Stimulated activated CD8-positive, alpha-beta memory T cell treated with anti-CD3 and anti-CD28 coated beads, Interleukin-7, amount 100 ng/mL, for 24 hours (primary cell): ENCODE measurements at places on chromosomes 4 and X.

GRCh38 chr4:137125011-137125410, 407.3 kb downstream of the PCDH18 start:
- DNase-seq: no peak

DNA sequence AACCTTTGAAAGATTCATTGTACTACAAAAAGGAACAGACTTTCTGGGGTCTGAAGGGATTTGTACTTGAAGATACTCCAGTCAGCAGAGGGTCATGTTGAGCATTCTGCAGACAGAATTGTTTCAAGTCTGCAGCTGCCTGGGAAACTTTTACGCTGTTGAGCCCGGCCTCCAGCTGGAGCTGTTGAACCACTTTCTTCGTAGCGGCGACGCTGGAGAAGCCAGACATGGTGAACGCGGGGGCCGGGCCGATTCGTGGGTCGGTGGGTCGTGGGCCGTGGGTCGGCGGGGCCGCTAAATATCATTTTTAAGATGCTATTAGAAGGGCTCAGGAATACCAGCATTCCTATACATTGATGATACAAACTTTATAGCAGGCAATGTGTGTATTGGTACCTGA, 12.0 kb upstream of the RTL9 start:
- DNase-seq: no peak

- DNase-seq: no peak
These were observed 106.9 kb upstream of the NDP start for GRCh38 chrX:44080083-44080482.

DNA sequence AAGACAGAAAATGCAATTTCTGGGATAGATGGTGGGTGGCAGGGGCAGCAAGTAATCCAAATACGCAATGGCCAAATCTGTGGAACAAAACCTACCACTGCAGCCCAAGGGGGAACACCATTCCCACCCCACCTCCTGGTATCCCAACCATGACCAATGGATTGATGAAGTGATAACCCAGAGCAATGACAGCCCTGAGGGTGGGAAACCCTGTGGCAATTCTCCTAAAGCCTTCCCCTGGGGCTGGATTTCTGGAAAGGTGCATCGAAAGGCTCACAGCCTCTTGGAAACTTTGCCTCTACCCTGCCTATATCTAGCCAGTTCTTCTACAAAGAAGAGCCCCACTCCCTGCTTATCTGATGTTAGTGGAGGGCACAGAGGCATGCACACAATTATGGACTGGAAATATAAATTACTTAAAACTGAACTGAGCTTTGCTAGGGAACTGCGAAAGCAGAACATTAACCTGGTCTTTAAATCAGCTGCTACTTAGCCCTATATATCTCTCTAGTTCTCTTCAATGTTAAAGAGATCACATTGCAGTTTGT, 59.9 kb upstream of the TXK start:
- no peak for DNase-seq

DNA sequence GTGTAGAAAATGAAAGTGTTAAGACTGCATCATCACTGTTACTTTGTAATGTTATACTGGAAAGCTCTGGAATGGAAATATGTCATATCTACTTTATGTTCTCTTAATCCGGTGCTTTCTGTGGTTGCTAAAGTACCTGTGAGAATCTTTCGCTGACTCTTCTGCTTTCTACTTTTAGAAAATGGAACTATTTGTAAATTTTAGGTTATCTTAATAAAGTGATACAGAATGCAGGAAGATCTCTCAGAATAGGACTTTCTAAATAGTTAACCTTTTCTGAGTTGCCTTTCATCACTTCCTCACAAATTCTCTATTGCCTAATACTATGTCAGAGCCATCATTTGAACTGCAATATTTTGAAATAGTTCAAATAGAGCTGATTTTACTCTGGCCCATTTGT, 69.3 kb downstream of the BMP2K start:
- no peak for DNase-seq

DNA sequence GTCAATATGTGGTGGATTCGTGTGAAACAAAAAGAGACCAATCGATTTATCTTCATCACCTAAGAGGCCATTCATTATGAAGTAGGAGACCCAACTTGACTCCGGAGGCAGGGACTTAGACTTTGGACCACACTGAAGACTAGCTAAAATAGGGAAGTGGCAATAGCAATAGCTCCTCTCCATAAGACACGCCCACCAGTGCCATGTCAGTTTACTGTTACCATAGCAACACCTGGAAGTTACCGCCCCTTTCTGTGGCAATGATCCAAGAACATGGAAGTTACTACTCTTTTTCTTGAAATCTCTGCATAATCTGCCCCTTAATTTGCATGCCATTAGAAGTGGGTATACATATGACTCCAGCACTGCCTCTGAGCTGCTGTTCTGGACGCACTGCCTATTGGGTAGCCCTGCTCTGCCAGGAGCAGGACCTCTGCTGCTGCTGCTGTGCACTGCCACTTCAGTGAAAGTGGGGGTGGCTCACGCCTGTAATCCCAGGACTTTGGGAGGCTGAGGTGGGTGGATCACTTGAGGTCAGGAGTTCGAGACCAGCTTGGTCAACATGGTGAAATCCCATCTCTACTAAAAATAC, 163.2 kb downstream of the PRKX start:
- no peak for DNase-seq

DNA sequence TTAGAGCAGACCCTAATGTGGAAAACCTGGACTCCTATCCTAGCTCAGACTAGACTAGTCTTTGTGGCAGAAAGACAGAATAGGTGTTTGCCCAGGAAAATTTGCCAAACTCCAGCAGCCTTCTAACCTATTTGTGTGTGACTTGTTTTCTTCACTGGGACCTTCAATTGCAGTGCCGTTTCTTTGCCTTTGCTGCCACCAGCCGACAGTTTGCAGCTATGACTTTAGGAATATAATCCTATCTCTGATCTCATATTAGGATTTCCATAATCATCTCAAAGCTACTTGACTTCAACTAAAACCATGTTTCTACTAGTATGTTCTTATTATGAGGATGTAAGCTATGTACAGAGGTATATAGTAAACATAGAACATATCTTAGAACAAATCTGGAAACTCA, 60.2 kb upstream of the PGAM4 start:
- no peak for DNase-seq

GRCh38 chrX:101686574-101686973, 26.9 kb upstream of the ARMCX2 start:
- no peak for DNase-seq

DNA sequence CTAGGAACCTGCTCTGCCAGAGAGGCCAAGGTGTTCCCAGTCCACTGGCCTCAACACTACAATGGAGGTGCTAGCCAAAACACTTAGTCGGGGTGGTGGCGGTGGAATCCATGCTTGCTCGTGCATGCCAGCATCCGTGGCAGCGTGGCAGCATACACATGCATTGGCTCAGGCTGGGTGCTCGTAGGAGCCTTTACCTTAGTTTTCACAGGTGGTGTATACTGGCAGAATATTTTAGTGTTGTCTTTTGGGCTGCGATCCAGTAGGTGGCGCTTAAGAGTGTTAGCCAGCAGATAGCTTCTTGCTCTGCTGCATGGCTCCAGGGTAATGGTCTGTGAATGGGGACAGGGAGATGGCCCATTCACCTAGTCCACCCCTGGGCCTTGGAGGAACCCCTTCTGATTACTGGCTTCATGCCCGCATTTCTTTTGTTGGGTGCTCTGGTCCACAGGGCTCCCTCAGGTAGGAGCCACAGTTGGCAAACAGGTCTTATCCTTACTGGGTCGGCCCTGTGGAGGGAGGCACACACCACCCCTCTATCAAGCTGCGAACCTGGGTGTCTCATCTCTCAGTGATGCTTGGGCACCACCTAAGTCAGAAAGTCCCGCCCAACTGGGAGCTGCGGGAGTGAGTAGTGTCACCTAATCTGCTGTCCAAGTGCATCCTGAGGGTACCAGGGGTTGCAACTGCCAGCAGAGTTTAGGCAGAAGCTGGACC, 40.0 kb downstream of the RIPPLY1 start:
- DNase-seq: no peak

- no peak for DNase-seq
These were observed 104.5 kb downstream of the AR start for GRCh38 chrX:67648361-67648760.

DNA sequence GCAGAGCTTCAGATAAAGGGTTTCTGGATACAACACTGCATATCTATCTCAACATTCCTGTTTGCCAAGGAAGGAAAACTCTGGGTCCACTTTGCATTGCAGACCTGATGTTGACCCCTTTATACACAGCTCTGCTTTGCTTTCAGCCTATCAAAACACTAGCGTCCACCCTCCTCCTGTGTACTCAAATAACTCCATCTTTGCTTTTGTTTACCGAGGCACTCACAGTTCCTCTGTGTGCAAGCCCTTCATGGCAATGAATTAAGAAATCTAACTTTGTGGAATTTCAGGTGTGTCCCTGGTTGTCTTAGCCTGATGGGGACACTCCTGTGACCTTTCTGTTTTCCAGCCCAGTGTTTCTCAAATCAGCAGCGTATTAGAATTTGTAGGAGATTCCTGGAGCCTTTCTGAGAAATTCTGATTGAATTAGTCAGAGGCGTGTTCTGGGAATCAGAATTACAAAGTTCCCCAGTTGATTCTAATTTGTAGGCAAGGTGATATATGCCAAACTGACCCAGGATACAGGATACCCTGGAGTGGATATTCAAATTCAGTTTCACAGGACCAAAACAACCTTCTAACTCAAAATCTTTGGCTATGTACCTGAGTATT, 68.6 kb downstream of the DTHD1 start:
- DNase-seq: no peak
